Nephron progenitor cell (in vitro differentiated cells): ENCODE measurements at places on chromosomes 12 and 14.
A peak's percentile ranks its signal among the peaks of the same experiment; 100 is the strongest.

- no peak for DNase-seq
Measured at GRCh38 chr12:1360441-1361210, 233.8 kb downstream of the FBXL14 start.

DNA sequence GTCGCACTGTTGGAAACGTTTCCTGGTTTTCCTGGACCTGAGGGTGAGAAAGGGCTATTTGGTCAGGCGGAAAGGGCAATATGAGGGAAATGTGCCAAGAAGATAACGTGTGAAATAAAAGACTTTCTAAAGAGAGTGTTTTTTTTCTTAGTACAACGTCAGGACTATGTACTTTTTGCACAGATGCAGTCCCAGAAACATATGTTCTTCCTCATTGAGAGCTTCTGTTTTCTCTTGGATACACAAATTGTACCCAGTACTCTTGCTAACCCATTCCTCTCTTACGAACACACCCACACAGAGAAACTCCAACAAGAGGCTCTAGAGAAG, 669 bp upstream of the PKP2 start:
- no peak for DNase-seq

- peak; percentile 18 for DNase-seq
Measured at GRCh38 chr14:72479461-72479931, 414.4 kb downstream of the DPF3 start.

GRCh38 chr14:37195327-37195726, 2.4 kb upstream of the MIPOL1 start:
- DNase-seq: no peak

GRCh38 chr12:30531731-30532678, 163.7 kb downstream of the IPO8 start:
- no peak for DNase-seq

- no peak for DNase-seq
Measured at GRCh38 chr14:31941487-31941886, 135.6 kb upstream of the ARHGAP5 start.

DNA sequence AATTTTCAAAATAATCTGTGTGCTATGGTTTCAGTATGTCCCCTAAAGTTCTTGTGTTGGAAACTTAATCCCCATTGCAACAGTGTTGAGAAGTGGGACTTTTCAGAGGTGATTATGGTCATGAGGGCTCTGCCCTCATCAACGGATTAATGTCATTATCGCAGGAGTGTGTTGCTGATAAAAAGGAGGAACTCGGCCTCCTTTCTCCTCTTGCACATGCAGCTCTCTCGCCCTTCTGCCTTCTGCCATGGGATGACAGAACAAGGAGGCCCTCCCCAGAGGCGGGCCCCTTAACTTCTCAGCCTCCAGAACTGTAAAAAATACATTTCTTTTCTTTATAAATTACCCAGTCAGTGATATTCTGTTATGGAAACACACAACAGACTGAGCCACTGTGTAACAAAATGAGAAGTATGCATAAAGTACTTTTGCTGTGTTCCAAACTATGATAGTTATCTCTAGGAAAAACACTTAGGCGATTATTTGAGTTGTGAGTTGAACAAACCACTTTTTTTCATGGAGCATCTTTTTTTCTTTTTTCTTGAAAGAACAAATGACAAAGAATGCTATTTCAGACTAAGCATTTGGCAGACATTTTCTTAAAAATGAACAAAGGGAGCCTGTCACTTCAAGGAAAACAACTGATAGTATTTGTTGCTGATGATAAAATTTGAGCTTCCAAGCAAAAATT, 134.8 kb upstream of the FUT8 start:
- DNase-seq: no peak

DNA sequence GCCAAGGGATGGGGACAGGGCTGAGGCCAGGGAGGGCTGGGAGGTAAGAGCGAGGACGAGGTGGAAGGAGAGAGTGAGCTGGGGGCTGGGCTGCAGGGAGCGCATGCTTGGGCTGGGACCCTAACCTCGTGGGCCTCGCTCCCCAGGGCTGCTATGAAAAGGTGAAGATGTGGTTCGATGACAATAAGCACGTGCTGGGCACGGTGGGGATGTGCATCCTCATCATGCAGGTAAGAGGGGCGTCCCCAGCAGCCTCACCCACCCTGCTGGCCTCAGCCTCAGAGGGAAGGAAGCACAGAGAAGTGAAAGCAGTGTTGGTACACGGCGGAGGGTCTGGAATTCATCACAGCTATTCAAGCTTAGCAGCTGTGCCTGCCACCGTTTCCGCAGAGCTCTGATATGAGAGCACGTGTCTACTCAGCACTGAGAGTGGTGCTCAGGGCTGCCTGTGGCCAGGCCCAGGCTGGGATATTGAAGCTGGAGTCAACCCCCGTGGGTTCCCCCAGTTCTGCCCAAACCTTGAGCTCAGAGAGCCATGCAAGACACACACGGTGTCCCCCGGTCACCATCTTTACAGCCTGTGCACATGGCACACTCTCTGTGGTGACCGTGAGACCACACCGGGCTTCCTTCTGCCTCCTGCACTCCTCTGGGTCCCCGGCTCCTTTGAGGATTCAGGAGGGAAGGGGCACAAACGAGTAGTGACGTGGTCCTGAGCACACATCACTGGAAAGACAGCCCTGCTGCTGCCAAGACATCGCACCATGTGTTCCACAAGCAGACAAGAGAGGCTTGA, 204.6 kb downstream of the TSPAN9 start:
- DNase-seq: no peak

DNA sequence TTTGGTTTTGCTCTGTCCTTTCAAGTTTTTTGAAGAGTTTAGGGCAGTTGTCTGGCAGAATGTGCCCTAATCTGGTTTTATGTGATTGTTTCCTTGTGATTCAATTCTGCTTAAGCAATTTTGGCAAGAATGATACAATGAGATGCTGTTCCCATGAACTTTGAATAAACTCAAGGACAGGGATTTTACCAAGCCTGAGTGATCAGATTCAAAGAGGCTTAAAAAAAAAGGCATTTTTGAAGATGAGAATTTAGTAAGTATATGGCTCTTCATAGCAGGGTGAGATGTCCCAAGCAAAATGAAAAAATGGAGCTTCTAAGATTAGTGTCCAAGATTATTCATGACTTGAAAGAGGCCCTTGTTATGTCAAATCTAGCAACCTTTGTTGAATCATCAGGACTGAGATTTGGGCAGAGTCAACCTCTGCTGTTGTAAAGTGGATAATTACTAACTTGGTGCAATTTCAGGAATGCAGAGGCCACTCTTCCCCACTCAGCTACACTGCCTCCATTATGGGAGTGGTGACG, 180.6 kb upstream of the NUDT4 start:
- DNase-seq: no peak

- no peak for DNase-seq
Measured at GRCh38 chr14:64653900-64654245, 50.4 kb upstream of the PLEKHG3 start.

GRCh38 chr14:76904740-76905569, 78.7 kb downstream of the LRRC74A start:
- no peak for DNase-seq

GRCh38 chr12:101746196-101746595, 6.9 kb upstream of the SYCP3 start:
- DNase-seq: no peak
